ENCODE measurements at places on chromosomes 13 and 19. TPM values are rescaled to one million over a fixed set of nuclear protein-coding genes. Genes with fewer than 3 reads are reported as not detected.
A peak's percentile ranks its signal among the peaks of the same experiment; 100 is the strongest.

DNA sequence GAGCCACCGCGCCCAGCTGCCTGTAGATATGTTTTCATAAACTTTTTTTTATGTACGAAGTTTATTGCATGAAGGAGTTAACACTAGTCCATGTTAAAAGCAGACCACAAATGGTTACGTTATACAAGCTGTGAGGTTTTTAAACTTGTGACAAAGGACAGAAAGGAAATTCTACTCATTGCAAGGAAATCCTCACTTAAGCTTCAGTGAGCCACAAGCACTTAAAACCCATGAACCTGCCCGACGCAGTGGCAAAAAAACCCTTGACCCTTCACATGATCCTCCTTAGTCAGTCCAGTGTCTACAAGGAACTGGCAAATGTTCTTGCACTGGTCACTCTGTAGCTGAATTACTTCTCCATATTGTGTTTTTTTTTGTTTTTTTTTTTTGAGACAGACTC, 4.2 kb downstream of the MPND start:
- DNase-seq = peak; percentile 29

GRCh38 chr19:5966941-5967340, 11.0 kb downstream of the RANBP3 start:
- no peak for DNase-seq

GRCh38 chr19:43572171-43572588, 3.1 kb downstream of the XRCC1 start:
- peak; percentile 52 for DNase-seq

- DNase-seq = no peak
These were observed 212.5 kb upstream of the SOX1 start for GRCh38 chr13:111854403-111854802.

Gene SELENOW
- total RNA-seq = 628 TPM

DNA sequence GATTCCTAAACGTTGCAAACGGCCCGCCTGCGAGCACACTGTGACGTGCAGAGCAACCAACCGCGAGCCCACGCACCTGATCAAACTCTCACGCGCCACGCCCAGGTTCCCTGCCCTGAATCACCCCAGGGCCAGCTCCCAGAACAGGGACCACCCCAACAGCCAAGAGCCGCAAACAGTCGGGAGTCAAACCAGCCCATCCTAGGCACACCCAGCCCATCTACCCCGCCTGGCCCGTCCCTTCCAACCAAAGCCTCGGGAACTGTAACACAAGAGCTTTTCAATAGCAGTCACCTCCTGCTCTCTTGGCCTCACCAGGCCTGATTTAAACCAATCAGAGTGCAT, 8.9 kb downstream of the PIP5K1C start:
- no peak for DNase-seq

Gene CYP2F1
- total RNA-seq = not detected

DNA sequence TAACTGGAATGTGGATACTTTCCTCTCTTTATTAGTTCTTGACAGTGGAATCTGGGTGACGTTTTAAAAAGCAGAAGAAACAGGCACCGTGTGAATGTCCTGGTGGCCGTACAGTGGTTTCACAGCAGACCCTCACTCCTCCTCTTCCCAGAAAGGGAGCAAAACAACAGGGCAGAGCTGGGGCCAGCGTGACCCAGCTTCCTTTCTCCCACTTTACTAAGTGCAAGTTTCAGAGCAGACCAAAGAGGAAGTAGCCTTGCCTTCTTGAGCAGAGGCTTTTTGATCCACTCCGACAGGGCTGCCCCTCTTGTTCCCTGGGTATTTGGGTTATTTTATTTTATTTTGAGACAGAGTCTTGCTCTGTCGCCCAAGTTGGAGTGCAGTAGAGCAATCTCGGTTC, 19.6 kb upstream of the C19orf33 start:
- no peak for DNase-seq

Gene ZNF442
- 2.3 TPM for total RNA-seq

DNA sequence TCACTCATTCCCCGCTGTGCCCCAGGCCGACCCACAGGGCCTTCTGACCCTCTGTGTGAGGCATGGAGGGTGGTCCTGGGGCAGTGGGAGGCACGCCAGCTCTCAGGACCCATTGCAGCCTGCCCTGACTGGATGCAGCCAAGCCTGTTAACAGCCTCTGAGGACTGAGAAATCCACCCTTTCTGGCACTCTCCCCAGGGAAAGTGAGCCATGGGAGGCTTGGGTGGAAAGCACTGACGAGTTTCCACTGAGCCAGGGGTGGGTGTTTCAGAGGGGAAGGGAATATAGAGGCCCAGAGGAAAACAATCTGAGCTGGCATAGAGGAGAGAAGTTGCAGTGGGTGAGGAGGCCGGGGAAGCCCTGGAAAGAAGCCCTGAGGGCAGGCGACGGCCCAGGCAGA, 30.6 kb upstream of the SLC7A10 start:
- DNase-seq = no peak

- DNase-seq = no peak
These were observed 489.6 kb downstream of the KLF5 start for GRCh38 chr13:73548449-73548848.

Gene ZNF586
- 17.9 TPM for total RNA-seq

Gene JUND
- 737 TPM for total RNA-seq

- no peak for DNase-seq
These were observed 71.9 kb downstream of the FLT1 start for GRCh38 chr13:28423010-28423409.

GRCh38 chr13:47832458-47832972, 168.6 kb downstream of the SUCLA2 start:
- no peak for DNase-seq
